ENCODE measurements at places on chromosomes 7 and 10.

DNA sequence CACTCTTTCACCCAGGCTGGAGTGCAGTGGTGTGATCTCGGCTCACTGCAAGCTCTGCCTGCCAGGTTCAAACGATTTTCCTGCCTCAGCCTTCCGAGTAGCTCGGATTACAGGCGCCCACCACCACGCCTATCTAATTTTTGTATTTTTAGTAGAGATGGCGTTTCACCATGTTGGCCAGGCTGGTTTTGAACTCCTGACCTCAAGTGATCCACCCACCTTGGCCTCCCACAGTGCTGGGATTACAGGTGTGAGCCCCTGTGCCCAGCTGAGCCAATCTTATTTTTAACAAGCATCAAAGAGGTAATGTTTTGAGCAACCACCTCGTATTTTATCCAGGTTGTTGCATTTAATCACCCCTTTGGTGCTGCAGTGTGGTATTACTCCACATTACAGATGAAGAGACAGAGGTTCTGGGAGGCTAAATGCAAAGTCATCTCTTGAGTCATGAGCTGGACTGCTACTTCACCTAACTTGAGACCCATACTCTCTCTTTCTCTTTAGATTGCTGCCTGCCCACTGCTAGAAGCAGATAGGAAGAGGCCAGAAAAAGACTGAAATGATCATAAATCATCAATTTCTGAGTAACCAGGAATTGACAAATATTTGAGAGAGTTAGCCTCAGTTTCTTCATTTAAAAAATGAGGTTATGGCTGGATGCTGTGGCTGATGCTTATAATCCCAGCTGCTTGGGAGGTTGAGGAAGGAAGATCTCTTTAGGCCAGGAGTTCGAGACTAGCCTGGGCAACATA is 116.2 kb downstream of the CAMK1D start:
- DNase-seq = no peak

DNA sequence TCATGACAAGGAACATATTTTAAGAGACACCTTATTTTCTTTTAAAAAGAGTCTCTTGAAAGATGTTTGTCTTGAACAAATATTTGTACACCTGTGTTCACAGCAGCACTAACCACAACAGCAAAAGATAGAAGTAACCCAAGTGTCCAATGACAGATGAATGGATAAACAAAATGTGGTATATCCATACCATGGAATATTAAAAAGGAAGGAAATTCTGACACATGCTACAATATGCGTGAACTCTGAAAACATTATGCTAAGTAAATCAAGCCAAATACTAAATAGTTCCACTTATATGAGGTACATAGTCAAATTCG is 17.8 kb downstream of the SGMS1 start:
- no peak for DNase-seq

DNA sequence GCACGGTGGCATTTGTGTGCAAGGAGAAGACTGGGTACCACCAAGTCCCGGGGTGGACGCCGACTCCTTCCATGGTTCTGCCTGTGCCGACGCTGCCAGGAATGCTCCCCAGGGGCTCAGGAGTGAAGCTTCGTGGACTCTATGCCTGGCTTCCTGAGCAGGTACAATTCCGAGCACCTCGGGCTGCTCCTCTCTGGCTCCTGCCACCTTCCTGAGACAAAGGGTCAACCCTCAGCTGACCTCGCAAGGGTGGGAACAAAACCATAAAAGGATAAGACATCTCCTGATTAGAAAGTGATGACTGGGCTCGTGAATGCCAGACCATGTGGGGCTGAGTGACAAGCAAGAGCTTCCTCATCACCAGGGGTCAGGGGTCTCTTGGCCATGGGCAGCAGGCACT is 31.8 kb downstream of the CALML3 start:
- no peak for DNase-seq

DNA sequence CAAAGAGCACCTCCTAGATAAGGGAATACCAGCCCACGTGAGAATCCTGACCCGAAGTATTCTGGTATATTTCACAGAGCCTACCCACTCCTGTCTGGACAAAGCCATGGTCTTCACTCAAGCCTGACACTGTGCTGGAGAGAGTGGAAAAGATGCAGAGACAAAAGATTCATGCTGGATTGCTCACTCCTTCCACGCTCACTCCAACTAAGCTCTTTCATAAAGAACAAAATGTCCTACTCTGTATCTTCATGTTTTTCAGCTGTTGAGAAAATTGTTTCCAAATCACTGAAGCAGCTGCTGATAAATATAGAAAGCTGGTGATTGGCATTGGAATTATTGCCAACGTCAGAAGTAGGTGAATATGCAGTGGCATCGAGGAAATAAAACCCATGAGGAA is 106.0 kb downstream of the ABLIM1 start:
- DNase-seq = no peak

DNA sequence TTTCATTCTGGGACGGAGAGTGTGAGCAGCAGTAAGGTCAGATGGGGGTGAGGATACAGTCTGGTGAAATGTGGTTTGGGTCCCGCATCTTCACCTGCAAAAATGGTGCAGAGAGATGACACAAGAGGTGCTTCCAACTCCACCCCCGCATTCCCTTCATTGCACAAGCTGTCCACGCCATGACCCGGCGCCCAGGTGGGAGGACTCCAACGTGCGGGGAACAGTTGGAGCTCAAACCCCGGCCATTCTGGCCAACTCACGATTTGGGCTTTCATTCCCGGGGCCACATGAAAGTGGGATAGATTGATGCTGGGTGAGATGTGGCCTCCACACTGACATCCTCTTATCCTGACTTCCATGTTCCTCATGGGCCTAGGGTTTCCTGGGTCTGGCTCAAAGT is 34.6 kb upstream of the ZNF273 start:
- no peak for DNase-seq

DNA sequence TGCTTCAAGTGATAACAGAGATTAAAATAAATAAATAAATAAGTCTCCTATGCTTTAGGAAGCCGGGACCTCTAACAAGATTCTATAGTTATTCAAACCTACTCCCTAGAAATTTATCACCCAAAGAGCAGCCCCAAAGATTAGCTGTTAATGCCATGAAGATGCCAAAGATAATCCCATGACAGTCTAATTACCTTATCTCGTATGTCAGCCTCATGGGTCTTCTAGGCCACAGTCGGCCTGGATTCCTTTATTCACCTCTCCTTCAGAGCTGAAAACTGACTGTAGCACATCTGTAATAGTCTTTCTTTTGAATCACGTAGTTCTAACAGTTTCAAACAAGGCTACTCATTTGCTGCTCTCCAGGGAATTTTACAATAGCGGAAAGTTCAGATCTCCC is 24.2 kb downstream of the COL1A2 start:
- no peak for DNase-seq

- no peak for DNase-seq
Measured at GRCh38 chr7:80044796-80045195, 89.8 kb upstream of the GNAI1 start.

- DNase-seq = no peak
Measured at GRCh38 chr7:8499128-8499527, 65.7 kb downstream of the NXPH1 start.

- DNase-seq = peak; percentile 66
Measured at GRCh38 chr7:34133356-34133982, 228.1 kb downstream of the BMPER start.

GRCh38 chr10:128967980-128968756 is 498.9 kb upstream of the MGMT start:
- no peak for DNase-seq

- DNase-seq = no peak
Measured at GRCh38 chr10:119688033-119688508, 36.9 kb downstream of the BAG3 start.
